ENCODE measurements at places on chromosomes 11 and 22.

- no peak for DNase-seq
Measured at GRCh38 chr11:71949034-71949433, 20.2 kb downstream of the RNF121 start.

- no peak for DNase-seq
Measured at GRCh38 chr11:75583718-75584658, 21.9 kb downstream of the SERPINH1 start.

- DNase-seq = no peak
Measured at GRCh38 chr22:20155330-20156041, 4.6 kb upstream of the CCDC188 start.

- DNase-seq = no peak
Measured at GRCh38 chr11:65554057-65554818, 3.9 kb downstream of the LTBP3 start.

DNA sequence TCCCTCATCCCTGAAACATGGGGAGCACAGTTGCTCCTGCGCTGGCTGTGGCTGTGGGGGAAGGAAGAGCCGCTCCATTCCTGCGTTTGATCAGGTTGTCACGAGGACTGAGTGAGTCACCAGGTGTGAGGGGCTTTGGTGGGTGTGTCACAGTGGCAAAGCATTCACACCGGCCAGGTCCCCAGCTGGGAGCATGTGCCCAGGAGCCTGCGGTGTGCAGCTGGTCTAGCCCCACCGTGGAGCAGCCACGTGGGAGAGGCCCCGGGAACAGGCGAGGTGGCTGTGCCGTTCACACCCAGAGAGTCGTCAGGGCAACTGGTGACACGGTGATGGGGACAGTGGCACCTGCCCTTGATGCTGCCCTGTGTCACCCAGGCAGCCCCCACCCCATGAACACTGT is 47.6 kb upstream of the PPARA start:
- DNase-seq = no peak

DNA sequence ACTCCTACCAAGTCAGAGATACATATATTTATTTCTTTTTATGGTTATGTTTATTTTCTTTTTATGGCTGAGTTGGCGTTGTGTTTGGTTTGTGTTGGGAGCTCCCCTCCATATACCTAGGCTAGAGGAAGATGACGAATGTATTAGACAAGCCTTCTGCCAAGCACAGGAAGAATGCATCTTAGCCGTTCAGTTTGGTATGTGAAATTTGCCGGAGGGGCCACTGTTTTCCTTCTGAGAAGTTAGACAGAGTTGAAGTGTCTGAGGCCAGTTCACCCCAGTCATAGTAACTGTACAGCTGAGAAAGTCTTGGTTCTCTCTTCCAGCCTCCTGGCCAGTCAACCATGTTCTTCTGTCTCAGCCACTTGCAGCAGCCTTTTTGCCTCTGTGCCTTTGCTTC is 29.8 kb downstream of the TEAD1 start:
- no peak for DNase-seq

DNA sequence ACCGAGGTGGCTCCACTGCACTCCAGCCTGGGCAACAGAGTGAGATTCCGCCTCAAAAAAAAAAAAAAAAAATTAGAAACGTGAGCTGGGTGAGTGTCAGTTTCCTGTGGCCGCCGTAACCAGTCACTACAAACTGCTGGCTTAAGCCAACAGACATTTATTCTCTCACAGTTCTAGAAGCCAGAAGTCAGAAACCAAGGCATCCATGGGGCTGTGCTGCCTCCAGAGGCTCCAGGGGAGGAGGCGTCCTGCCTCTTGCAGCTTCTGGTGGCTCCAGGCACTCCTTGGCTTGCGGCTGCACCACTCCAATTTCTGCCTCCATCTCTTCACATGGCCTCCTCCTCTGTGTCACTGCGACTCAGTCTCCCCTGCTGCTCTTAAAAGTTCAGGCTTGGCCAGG is 11.1 kb upstream of the KIAA0930 start:
- DNase-seq = no peak

DNA sequence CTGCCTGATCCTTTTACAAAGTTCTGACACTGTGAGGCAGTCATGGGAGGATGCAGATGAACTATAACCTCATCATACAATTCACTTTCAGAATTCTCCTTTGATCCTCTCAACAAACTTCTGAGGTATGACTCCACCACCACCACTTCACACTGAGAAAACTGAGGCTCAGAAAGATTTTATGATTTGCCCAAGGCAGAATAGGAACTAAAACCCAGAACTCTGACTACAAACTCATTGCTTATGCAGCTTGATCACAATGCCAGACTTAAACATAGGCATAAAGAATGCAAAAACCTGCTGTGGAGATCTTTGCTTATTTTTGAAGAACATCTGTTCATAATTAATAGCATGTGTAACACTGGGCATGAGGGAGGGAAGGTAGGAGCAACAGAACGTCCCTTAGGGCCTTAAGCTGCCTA is 20.4 kb downstream of the FAM168A start:
- no peak for DNase-seq

All from activated T-cell treated with anti-CD3 and anti-CD28 coated beads for 4 hours (primary cell).